Uterine smooth muscle cell (primary cell): ENCODE measurements at places on chromosomes 7 and 10. TPM values are rescaled to one million over a fixed set of nuclear protein-coding genes. Genes with fewer than 3 reads are reported as not detected.

The RALA gene
- total RNA-seq = 41.5 and 60.5 TPM in 2 replicates

The RAPGEF5 gene
- total RNA-seq = 0.75 and 1.1 TPM in 2 replicates

The CALY gene
- 0.25 TPM in 1 of 2 replicates, not detected in the other for total RNA-seq

The SPDYE16 gene
- total RNA-seq = 0.12 TPM in 1 of 2 replicates, not detected in the other

The NEBL gene
- 0.12 and 0.22 TPM in 2 replicates for total RNA-seq

The ZNF804B gene
- not detected in 2 replicates for total RNA-seq

The NUDT1 gene
- 31.1 and 42.7 TPM in 2 replicates for total RNA-seq

The CPXM2 gene
- under 0.01 TPM in 1 of 2 replicates, not detected in the other for total RNA-seq

The CTAGE4 gene
- 1.7 TPM in 1 of 2 replicates, not detected in the other for total RNA-seq

The ABCB1 gene
- total RNA-seq = 0.50 and 1.3 TPM in 2 replicates

The NME8 gene
- total RNA-seq = not detected in 2 replicates

The TIAL1 gene
- 34.0 and 41.5 TPM in 2 replicates for total RNA-seq

The IL6 gene
- 0.55 and 2.9 TPM in 2 replicates for total RNA-seq
